ENCODE measurements at places on chromosomes 6 and 20.
A peak's percentile ranks its signal among the peaks of the same experiment; 100 is the strongest.

GRCh38 chr6:45710304-45710821 is 305.3 kb downstream of the CLIC5 start:
- DNase-seq = peak; percentile 18
- H3K4me3 ChIP-seq = no peak overlapping the region
- peaks cover 5% of the 10 kb centered on the region for H3K4me1 ChIP-seq
- H3K36me3 ChIP-seq = no peaks in the 10 kb centered on the region

GRCh38 chr6:45420083-45420908 is 42.6 kb upstream of the SUPT3H start:
- DNase-seq = no peak
- H3K36me3 ChIP-seq = no peaks in the 10 kb centered on the region
- peaks cover 12% of the 10 kb centered on the region for H3K4me1 ChIP-seq
- peak overlapping the region; percentile 25 for H3K4me3 ChIP-seq

DNA sequence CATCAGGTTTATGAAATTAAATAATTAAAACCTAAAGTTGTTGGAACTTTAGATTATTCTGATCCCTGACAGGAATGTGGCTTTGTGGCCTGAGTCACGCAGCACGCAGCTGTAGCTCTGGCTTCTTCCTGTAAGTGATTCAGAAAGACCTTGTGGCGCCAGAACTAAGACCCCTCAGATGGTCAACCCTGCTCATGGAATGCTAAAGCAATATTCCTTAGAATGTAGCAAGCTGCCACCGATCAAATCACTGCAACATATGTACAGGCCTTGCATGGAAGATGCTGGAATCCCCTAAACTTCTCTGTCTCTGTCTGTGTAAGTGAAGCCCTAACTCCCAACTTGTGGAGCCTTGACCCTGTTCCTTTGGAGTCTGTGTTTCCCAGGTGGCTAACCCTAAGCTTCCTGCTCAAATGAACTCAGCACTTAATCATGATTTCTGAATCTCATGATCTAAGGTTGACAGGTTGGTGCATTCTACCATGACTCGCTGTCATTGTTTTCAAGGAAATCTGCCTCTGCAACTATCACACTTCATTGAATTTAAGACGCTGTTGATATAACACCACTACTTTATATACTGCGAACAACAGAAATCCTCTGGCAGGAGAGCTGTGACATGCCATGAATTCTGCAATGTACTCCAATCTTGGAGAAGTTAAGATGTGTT is 111.2 kb upstream of the CST7 start:
- H3K4me3 ChIP-seq = no peak overlapping the region
- no peak overlapping the region for H3K27ac ChIP-seq
- no peaks in the 10 kb centered on the region for H3K27me3 ChIP-seq
- DNase-seq = no peak
- H3K4me1 ChIP-seq = no peaks in the 10 kb centered on the region

GRCh38 chr6:11929241-11929835 is 82.8 kb upstream of the HIVEP1 start:
- H3K4me1 ChIP-seq = no peaks in the 10 kb centered on the region
- no peaks in the 10 kb centered on the region for H3K27me3 ChIP-seq
- no peak overlapping the region for H3K4me3 ChIP-seq

GRCh38 chr20:50545126-50545525 is 34.9 kb downstream of the PTPN1 start:
- H3K27me3 ChIP-seq = no peaks in the 10 kb centered on the region
- H3K27ac ChIP-seq = no peak overlapping the region
- no peak for DNase-seq
- H3K4me3 ChIP-seq = no peak overlapping the region
- H3K36me3 ChIP-seq = no peaks in the 10 kb centered on the region

- peaks cover 6% of the 10 kb centered on the region for H3K4me1 ChIP-seq
- no peaks in the 10 kb centered on the region for H3K27me3 ChIP-seq
- no peaks in the 10 kb centered on the region for H3K36me3 ChIP-seq
- DNase-seq = no peak
- no peak overlapping the region for H3K27ac ChIP-seq
These were observed 23.9 kb downstream of the C20orf203 start for GRCh38 chr20:32649697-32650400.

All from testis (tissue), 5 donors.